Karpas-422 (cell line): ENCODE measurements at places on chromosomes 3 and 15.

DNA sequence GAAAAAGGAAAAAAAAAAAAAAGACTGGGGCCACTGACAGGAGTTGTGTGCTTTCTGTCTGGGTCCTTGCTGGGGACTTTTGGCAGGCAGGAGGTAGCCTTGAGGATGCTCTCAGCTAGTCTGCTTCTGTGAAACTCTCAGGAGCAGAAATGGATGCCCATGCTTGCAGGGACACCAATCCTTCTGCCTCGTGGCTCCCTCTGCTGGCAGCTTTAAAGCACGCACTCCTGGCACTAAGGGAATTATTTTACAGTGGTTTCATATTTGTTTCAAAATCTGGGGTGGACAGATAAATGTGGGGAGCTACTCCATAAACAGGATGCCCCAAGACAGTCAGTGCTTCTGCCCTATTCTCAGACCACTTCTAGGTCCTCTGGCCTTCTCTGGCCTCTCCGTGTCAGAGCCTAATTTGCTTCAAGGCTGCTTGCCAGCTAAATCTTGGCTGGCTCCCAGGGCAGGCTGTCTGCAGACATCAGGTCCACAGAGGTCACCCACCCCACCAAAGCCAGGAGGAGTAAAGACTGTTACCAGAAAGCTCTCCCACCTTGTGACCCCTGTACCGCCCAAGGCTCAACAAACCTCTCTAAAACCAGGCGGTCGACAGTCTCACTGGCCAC is 17.1 kb downstream of the TRAIP start:
- DNase-seq, result peak; percentile 92

DNA sequence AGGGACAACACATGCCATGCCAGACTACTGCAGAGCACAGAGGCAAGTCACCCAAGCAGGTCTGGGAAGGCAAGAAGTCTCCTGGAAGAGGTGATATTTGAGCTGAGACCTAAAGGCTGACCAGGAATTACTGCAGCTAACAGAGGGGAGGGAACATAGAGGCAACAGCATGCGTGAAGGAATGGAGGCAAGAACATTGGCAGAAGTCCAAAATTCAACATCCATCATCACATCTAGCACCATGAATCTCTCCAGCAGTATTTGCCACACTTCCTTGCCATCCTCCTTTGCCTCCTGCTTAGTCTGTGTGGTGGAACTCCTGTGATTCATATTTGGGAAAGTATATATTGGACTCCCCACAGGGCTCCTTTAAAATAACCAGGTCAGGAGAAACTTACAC is 870 bp upstream of the TSEN2 start:
- DNase-seq, result peak; percentile 46

DNA sequence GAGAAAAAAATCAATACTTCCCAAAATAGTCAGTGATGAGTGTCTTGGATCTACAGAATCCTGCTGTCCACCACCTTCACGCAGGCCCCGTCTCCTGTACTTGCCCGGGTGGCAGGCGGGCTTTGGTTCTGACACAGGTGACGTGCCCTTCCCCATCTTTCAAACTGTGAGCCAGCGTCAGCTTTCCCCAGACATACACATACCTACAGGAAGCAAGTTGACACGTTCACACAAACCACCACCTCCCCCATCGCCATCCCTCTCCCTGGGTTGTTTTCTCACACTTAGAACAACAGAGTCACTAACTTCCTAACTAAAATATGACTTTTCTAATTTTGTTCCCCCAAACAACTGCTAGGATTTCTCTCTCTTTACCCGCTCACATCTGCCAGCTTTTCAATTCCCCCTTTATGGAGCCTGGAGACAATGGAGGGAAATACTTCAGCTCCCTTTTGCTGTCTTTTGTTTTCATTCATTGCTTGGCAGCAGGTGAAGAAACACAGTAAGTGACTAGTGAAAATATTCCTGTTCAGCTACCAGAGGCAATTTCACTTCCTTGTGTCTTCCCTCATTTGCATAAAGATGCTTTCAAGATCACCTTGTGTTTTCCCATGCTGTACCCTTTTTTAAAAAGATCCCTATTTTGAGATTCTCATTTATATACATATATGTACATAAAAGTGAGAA is 248.3 kb downstream of the SLCO3A1 start:
- DNase-seq, result no peak

- DNase-seq, result no peak
Measured at GRCh38 chr3:146449076-146449475, 20.3 kb downstream of the PLSCR2 start.

- peak; percentile 80 for DNase-seq
Measured at GRCh38 chr3:71579326-71579934, 4.1 kb downstream of the FOXP1 start.

DNA sequence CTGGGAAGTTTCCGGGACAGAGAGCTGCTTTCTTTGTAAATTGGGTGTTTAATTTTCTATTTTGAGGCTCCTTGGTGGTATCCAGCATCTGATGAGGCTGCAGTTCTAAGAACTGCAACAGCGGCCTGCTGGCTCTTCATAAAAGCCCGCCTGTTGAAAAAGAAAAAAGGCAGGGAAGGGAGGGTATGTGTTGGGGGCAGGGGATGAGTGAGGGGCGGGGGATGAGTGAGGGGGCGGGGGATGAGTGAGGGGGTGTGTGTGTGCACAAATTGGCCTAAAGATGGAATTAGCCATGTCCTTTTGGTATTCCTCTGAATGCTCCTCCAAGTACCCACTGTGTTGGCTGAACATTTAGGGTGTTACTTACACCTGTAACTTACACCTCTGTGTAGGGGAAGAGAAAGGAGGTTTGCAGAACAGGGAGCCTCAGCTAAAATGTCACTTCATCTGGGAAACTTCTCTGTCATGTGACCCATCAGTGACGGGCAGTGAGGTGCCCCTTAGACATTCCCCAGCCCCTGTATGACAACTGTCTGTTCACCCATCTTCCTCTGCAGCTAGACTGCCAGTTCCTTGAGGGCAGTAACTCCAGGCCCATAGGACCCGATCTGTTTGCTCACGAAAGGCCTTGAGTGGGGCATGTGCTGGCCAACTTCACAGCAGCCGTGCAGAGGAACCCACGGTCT is 57.6 kb downstream of the LRIG1 start:
- DNase-seq, result no peak

DNA sequence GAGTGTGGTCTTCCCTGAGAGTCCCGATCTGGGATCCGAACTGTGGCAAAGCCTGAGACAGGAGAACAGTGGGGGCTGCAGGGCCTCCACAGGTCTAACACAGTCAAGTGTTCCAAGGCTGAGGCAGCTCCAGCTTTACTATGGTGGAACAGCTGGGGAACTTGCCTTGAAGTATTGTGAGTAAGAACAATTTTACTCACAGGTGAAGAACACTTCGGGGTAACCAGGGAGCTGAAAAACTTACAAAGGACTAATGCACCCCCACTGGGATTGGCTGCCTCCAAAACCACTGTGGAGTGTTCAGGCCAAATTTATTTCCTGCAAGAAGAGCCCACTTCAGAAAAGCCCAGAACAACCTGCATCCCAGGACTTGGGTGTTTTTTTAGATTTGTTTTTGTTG is 25.4 kb downstream of the ZIC4 start:
- no peak for DNase-seq

- no peak for DNase-seq
Measured at GRCh38 chr15:59400103-59400813, 27.6 kb upstream of the MYO1E start.

DNA sequence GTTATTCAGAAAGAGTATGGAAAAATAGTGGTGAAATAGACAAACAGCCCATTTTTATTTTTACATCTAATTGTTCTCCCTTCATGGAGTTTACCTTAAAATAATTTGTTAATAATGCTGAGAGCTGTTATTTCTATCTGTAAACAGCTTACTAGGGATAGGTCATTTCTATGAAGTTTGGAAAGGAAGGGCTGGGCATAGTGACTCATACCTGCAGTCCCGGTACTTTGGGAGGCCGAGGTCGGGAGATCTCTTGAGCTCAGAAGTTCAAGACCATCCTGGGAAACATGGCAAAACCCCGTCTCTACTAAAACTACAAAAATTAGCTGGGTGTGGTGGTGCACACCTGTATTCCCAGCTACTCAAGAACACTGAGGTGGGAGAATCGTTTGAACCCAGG is 624.3 kb upstream of the LMCD1 start:
- no peak for DNase-seq

DNA sequence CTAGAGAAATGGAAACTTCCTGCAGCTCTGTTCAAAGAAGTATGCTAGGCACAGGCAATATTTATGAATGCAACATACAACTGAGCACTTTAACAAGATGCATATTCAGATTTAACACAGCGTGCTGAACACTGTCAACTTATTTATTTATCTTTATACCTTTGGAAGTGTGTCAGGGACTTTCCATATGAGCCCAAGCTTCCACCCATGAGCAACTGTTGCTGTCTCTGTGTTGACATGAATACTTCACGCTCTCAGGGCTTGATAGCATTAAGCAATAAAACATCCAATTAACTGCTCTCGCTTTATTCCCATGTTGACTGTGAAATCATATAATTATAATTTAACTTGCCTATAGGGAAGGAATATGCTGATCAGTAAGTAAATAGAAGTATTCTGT is 116.6 kb upstream of the ROBO1 start:
- DNase-seq, result no peak

- no peak for DNase-seq
Measured at GRCh38 chr3:43062040-43062563, 43.8 kb downstream of the POMGNT2 start.

- DNase-seq, result peak; percentile 21
Measured at GRCh38 chr3:98764472-98764884, 1.3 kb downstream of the ST3GAL6 start.

GRCh38 chr3:158152186-158152585 is 42.3 kb downstream of the RSRC1 start:
- no peak for DNase-seq

DNA sequence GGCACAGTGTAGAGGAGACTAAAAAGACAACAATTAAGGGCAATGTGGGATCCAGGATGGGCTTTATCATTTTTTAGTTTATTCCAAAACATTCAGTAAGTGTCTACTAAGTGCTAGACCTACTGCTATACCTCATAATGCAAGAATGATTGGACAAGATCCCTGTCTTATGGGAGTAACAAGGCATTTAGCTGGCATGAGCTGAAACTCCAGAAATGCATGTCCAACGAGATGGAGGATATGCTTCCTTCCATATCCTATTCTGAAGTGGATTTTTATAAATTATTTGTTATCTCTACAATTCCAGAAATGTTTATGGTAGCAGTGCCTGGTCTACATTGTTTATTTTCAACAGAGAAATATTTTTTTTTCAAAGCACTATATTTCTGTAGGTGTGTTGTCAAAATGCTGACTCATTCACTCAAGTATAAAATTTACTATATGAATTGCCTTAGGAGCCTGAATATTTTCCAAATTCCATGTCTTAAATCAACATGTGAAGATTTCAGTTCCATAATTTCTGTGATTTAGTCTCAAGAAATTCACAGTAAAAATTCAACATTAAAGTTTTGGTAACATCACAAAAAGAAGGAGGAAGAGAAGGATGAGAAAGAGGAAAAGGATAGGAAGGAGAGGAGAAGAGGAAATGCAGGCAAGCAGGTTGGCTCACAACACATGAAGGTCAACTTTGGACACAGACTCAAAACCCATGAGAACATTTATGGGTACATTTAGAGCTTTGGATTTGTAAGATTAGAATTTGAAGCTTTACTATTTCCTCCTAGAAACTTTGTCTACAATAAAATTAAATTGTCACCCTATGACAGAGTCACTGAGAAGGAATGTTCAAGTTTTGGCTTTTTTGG is 88.6 kb downstream of the P3H2 start:
- no peak for DNase-seq

GRCh38 chr3:45994419-45995235 is 997 bp downstream of the FYCO1 start:
- DNase-seq, result peak; percentile 68
